ENCODE measurements at places on chromosomes 1 and 21.

DNA sequence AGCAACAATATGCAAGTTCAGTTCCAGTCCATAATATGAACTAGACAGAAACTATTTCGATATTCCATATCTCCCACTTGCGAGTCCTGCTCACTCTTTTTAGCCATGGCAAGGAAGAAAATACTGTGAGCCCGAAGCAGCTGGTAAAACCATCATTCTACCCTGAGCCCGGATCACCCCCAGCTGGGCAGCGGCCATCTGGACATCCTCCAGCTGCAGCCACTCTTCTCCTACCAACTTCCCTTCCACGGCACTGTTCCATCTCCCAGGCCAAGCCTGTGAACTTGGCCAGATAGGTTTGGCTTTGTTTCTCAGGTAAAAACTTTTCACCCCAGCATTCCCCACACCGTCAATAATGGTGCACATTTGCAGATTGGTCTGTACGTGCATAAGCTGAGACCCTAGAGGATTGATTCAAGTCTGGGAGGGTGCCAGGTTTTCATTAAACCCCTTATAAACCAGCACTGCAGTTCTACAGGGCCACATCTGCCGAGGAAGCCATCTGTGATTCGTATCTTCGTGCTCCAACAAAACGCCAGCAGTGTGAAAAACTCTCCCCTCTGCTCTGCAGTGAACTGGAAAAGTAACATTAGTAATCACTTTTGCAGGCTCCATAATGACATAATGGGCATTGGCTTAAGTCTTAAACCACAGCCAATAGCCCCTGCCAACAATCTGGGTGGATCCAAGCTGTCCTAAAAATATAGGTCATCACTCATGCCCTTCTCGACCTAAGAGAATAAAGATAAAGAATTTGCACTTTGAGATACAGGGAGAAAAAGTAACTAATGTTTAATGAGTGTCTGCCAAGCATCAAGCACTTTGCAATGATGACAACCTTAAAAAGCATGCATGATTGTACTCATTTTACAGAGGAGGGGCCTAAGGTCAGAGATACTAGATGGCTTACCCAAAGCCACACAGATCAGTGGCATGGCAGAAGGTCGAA is 205.1 kb downstream of the PLPP3 start:
- DNase-seq = no peak

DNA sequence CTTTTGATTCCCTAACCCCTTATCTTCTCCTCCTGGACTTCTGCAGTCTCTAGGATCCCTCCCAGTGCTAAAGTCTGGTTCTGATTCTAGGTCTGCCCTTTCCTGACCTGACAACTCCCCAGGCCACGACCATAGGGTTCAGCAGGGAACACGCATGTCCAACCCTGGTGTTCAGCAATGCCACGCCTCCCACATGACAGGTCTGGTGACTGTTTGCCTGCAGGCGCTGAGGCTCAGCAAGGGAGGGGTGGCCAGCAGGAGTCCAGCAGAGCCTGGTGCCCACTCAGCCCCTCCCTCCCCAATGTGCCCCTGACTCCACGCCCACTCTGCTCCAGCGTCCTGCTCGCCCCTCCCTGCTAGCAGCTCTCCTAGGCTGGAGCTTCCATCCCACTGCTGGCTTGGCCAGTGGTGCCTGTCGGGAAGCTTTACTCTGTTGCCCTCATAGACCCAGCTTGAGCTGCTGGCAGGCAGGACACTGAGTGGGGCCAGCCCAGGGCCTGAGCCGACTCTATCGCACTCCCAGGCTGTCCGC is 17.3 kb downstream of the SLC9A1 start:
- DNase-seq = peak; percentile 24

DNA sequence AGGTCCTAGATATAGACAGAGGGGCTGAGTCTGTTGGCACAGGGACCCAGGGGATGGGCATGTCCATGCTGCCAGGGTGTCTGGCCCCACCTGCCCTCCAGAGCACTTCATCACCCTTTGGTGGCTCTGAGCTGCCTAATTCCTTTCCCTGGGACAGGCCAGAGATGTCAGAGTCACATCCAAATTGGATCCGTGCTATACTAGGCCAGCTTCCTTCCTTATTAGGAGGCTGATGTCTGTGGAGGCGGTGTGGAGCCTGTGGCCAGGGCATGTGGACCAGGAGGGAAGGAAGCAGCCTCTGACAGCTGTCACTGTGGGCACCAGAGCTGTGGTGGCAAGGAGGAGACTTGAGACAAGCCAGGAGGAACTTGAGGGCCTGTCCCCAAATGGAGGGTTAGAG is 77.7 kb upstream of the TMEM51 start:
- no peak for DNase-seq

DNA sequence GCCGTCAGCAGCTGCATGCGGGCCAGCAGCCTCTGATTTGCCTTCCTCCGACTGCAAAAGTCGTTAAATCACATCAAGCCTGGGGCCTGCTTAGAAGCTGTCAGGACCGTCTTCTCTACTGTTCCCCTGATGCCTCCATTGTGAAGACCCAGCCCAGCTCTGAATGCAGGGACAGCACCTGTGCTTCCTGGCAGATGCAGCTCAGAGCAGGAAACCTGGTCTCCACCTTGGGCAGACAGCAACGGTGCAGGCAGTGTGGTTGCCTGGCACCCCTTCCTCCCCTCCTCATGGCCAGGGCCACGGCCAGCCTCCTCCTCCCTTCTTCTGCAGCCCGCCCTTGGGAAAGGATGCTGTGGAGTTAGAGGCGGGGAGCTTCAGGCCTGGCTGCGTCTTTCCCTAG is 92.3 kb upstream of the COL6A1 start:
- no peak for DNase-seq

DNA sequence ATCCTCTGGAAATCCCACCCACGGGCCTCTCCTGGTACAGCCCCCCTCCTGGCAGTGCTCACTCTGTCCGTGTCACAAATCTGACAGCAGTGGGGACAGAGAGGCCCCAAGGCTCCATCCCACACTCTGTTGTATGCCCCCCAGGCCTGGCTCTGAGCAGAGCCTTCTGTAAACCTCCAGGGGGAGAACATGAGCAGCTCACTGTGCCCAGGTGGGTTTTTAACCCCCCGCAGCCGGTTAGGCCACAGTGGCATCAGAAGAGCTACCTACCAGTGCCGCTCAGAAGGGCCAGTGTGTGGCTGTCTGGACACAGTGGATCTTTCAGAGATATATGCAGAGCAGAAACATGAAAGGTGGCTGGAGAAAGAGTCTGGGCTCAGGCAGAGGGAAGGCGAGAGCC is 12.0 kb upstream of the GPR153 start:
- DNase-seq = no peak

- no peak for DNase-seq
Observed at GRCh38 chr1:151807131-151807530, 1.9 kb upstream of the LINGO4 start.

DNA sequence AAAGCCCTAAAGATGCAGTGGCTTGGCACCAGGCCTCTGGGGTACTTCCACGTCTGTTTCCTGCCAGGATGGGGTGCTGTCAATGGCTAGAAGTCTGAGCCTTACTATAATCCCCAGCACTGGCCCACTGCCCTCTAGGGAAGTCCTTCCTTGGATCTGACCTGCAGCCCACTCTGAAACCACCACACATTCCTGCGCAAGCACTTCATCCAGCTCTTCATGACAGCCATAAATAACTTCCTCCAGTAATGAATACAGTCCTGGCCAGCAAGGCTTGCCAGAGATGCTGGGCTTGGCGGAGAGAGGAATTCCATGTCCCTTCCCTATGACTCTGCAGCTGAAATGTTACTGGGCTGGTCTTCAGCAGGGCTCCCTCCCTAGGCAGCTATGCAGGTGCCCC is 32.6 kb downstream of the ALPL start:
- DNase-seq = no peak

GRCh38 chr1:37288900-37289299 is 185.5 kb upstream of the ZC3H12A start:
- DNase-seq = no peak

DNA sequence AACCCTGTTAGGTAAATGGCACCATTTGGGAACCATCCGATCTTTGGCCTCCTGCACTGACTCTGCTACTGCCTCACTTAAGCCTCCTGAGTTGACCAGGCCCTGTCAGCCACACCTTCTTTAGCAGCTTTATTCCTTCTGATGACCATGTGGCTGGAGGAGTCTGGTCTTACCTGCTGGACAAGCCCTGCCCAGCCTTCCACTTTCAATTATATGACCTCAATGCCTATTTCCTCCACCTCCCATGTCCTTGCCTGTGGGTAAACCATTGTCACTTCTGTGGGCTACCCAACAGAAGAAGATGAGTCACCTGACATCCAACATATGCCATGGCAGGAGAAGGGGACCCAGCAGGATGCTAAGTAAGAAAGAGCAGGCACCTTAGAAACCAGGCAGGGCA is 393.8 kb downstream of the NTNG1 start:
- DNase-seq = no peak

DNA sequence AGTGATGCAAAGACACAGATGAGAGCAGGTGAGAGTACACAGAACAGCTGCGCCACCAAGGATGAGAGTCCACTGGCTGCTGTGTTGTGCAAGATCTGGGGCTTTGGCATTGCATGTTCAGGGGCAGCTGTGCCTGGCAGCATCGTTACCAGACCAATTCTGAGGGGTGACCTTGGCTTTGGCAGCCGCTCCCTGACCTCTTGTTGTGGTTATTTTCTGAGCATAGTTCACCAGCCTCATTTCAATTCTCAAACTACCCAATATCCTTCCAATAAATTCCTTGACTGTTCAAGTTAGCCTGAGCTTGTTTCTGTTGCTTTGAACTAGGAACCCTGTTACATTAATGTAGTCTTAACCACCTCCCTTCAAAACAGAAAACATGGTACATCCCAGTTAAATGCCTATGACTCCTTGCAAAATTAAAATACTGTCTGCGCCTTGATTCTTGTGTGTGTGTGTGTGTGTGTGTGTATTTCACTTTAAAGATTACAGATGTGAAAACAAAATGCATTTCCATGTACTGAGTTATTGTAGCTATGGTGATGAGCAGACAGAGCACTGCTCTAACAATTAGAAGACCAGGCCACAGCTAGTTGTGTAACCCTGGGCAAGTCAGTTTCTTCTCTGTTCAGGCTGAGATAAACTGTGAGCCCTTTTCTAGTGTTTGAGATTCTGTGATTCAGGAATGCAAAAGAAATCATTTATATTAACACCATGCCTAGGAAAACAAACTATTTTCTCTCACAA is 106.3 kb upstream of the GUCA2B start:
- no peak for DNase-seq

- no peak for DNase-seq
Observed at GRCh38 chr1:175895966-175896365, 152.6 kb upstream of the TNR start.
